ENCODE measurements at places on chromosomes 12 and 14.

- no peak for DNase-seq
Observed at GRCh38 chr12:65924716-65925115, 100.4 kb downstream of the HMGA2 start.

DNA sequence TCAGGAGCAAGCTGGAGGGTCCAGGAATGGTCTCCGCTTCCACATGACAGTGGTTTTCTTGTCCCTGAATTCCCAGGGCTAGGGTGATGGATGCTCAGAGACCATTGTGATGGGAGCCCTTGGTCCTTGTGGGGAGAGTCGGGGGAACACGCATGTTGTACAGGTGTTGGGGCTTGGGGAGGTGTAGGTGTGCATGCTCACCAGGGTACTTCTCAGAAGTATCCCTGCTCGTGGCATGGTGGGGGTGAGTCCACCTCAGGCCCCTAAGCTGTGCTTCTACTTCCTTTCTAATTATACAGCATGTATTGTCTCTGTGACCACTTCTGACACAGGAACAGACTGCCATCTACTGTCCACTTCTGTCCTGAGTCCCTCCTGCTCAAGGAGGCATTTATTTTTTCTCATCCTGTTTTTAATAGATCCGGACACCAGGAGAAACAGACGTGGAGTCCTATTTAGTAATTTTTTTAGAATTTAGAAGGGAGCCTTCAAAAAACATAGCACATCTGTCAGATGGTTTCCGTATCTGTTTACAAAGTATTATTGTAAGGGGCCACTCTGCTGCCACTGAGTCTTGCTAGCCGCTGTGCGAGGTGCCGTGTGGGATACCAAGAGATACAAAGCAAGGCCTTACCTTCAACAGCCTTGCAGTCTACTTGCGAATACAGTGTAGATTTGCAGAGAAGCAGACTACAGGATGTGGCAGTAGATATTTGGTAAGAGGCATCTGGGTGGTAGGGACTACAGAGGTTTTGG is 10.5 kb downstream of the NTF3 start:
- DNase-seq = peak; percentile 89

GRCh38 chr12:3607039-3607720 is 116.2 kb downstream of the PRMT8 start:
- no peak for DNase-seq

- DNase-seq = no peak
Observed at GRCh38 chr14:100325231-100325632, 2.1 kb downstream of the SLC25A47 start.

DNA sequence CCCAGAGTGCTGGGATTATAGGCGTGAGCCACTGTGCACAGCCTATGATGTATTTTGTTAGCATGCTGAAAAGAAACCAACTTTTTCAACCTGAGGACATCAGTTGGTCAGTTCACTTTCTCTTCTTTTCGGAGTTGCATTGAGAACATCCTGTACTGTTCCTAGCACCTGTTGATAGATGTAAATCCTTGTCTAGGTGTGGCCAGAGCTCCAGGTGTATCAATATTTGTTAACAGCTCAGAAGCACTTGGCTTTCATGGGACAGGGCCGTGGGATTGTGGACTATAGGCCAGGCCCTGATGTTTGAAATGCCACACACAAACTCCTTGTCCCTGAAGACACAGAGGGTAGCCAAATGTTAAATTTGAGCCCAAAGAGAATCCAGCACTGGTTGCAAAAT is 14.9 kb downstream of the HCAR2 start:
- no peak for DNase-seq

DNA sequence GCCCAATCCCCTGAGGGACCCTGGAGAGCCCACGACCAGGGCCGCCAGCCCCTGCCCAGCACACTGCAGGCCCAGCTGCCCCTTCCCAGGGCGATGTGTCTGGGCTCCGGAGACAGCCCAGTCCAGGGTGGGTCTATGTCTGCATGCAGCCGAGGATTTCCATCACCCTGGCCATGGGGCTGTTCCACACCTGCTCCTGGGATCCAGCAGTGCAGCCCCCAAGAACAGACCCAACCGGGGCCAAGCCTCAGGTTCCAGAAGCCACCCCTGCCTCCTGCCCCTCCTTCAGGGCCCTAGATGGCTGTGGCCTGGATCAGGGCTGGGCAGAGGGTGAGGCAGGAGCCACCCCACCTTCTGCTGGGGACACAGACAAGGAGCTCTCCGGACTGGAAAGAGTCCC is 11.5 kb downstream of the C14orf180 start:
- no peak for DNase-seq

- DNase-seq = peak; percentile 49
Observed at GRCh38 chr12:19572920-19573558, 133.7 kb downstream of the AEBP2 start.

DNA sequence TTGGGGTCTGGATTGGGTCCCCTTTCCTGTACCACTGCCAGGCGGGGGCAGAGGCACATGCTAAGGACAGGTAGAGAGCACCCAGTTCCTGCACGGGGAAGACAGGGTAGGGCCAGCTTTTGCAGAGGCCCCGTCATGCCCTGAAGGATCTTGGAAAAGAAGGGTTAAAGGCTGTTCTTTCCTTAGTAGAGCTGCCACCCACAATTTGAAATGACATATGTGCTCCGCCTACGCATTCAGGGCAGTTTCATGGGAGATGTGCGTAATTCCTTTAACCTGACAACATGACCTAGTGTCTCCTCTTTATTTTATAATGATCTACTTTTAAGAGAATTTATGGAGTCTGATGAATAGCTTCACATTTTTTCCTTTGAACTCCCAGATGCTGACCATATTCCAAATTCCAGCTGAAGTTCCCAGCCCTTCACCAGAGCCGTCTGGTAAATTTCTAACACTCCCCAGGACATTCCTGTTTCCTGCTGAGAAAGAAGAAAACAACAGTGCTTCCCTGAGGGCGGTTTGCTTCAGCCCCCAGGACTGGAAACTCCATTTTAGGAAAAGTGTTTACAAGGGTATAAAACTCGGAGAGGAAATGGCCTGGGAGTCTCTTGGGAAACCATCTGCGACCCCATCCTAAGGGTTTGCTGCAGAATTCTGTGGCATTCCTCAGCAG is 58.9 kb upstream of the PLEKHG3 start:
- DNase-seq = peak; percentile 74

DNA sequence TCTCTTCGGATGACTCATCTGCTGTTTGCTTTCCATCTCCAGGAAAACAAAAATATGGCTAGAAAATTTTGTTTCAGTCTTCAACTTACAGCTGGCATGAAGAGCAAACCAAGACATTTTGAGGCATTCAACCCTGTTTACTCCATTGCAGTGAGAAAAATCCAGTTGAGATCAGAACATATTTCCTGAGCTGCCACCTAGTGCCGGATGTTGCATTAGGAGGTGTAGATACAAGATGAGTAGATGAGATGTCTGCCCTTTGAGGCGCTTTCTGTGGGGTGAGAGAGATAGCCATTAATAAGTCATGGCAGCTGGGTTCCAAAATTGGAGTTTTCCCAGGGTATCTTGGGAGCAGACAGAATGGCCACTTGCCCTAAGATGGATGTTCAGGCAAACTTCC is 171.1 kb downstream of the PRKCH start:
- no peak for DNase-seq

DNA sequence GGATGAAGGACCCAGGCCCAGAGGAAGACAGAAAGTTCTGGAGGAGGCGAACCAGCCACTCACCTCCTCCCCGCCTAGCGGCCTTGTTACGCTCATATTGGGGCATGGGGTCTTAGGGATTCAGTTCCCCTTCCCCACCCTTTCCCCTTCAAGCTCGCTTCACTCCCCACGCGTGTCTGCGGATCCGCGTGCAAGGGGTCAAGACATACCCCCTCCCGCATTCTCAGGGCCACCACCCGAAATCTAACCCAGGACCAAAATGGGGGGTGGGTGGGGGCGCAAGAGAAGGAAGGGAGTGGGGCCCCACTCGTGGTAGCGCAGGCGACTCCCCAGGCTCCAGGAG is 584 bp upstream of the RFX4 start:
- no peak for DNase-seq

GRCh38 chr12:85575120-85576096 is 260.8 kb downstream of the RASSF9 start:
- DNase-seq = peak; percentile 62

DNA sequence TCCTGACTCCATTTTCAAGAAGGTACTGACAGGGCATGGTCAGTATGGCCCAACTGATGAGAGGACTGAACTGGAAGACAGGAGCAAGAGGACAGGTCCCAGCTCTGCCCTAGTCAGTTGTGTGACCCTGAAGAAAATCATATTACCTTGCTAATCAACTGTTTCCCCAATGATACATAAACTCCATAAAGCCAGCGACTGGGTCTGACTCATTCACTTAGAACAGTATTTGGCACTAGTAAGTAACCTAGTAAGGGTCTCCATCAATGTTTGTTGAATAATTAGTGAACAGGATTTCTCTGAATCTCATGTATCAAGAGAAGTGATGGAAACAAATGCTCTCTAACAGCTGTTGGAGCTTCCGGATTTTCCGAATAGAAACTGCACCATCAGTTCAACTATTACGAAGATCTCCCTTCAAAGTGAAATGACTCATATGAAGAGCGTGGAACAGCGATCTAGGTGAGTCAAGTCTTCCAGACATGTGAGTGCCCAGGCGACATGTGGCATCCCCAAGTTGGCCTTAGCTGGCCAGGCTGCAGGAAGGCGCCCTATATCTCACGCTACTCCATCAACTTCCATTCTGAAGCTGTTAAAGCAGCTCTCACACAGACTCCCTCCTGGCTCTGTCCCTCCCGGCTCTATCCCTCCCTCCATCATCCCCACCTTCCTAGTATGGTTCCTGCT is 94.5 kb downstream of the TTC7B start:
- DNase-seq = peak; percentile 25

- DNase-seq = no peak
Observed at GRCh38 chr12:89185181-89185580, 167.1 kb downstream of the DUSP6 start.

GRCh38 chr14:23384364-23385080 is 7.7 kb downstream of the CMTM5 start:
- no peak for DNase-seq

GRCh38 chr14:102979406-102979805 is 56.9 kb downstream of the AMN start:
- DNase-seq = no peak

- DNase-seq = no peak
Observed at GRCh38 chr12:2835691-2836403, 1.0 kb upstream of the NRIP2 start.

- DNase-seq = no peak
Observed at GRCh38 chr12:118219772-118220171, 83.8 kb downstream of the PEBP1 start.
